Right lung (tissue), 10 donors: ENCODE measurements at places on chromosomes 6 and 20. TPM values are rescaled to one million over a fixed set of nuclear protein-coding genes. Genes with fewer than 3 reads are reported as not detected.

Gene SUMO4
- 0.79 TPM for polyA plus RNA-seq

Gene TNF
- polyA plus RNA-seq, result 0.48 TPM

Gene STMND1
- 1.2 TPM for polyA plus RNA-seq

Gene BPIFA1
- not detected for polyA plus RNA-seq

Gene LY6G6D
- 0.88 TPM for polyA plus RNA-seq

Gene SIM1
- not detected for polyA plus RNA-seq

Gene PNISR
- polyA plus RNA-seq, result 440 TPM

Gene SLC22A7
- 0.39 TPM for polyA plus RNA-seq

Gene CFAP206
- polyA plus RNA-seq, result 2.7 TPM

Gene MAFB
- 8.7 TPM for polyA plus RNA-seq
